ENCODE measurements at places on chromosomes 12 and 14.

GRCh38 chr14:81396113-81396512, 4.0 kb downstream of the STON2 start:
- DNase-seq = no peak

DNA sequence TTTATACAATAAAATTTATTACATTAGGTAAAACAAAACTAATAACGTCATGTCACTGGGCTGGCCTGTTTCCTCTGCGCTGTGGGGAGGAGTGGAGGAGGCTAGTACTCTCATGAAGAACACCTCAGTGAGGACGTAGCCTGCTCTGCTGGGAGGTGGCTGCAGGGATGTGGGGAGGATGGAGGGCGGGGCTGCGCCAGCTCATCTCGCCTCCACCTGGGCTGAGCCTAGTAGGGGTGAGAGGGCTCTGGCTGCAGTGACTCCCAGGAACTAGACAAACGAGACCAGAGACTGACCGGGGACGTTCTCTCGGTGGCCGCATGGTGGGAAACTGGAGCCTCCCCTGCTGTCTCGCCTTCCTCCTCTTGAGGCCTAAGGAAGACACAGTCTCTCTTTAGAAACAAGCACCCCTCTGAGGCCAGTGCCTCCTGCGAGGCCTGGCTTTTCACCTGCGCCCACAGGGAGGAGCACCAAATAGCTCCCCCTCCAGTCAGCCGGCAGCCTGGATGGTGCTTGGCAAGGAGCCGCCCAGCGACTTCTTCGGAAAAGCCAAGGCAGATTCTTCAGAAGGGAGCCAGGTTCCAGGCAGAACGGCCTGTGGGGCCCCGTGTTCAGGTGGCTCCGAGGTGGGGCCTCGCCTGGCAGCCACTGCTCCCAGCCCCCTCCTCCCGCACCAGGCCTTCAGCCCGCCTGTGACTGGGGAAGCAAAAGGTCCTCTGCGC, 62.4 kb downstream of the PLEKHG3 start:
- no peak for DNase-seq

DNA sequence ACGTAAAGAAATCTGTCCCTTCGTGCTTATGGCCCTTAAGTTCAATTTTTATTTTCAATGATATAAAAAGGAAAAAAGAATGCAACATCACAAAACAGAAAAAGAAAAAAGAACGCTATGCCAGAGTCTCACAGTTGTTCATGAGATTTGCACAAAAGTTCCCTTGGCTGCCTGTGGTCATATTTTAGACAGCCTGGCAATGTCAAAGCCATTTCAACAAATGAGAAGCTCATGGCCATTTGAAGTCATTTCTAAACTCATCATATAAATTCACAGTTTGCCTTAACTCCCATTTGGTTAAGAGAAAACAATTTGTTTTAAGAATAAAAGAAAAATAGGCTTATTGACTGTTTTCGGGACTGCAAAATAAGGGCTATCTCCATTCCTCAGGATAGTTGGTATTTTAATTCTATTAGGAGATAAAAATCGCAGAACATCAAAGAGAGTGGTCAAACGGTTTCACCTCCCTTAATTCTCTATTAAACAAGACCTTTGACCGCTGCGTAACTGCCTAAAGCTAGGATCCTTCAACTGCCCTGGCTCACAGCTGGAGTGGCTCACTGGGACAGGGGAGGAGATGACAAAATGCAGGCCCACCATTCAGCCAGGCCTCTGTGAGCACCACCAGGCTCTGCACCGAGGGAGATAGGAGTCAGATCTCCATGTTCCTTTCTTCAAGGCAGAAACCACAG, 119.2 kb upstream of the DAAM1 start:
- no peak for DNase-seq

DNA sequence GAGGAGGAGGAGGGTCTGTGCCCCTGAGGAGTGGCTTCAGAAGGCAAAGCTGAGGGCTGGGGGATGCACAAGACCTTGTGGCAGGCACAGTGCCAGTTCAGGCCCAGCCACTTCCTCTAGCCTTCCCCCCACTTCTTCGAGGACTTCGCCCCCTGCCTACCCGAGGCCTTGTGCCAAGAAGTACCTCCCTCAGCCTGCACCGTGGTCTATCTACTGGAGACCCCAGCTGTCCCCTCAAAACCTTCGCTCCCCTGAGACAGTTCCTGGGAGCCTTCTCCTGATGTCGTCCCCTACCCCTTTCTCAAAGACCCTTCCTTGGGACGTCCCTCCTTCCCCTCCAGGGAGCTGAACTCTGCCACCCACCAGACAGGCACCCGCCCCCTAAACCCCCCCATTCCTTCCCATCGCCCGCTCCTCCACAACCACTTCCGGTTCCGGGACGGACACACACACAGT, 604 bp downstream of the ZNF384 start:
- no peak for DNase-seq

- no peak for DNase-seq
These were observed 41.1 kb downstream of the YAF2 start for GRCh38 chr12:42196723-42197603.

DNA sequence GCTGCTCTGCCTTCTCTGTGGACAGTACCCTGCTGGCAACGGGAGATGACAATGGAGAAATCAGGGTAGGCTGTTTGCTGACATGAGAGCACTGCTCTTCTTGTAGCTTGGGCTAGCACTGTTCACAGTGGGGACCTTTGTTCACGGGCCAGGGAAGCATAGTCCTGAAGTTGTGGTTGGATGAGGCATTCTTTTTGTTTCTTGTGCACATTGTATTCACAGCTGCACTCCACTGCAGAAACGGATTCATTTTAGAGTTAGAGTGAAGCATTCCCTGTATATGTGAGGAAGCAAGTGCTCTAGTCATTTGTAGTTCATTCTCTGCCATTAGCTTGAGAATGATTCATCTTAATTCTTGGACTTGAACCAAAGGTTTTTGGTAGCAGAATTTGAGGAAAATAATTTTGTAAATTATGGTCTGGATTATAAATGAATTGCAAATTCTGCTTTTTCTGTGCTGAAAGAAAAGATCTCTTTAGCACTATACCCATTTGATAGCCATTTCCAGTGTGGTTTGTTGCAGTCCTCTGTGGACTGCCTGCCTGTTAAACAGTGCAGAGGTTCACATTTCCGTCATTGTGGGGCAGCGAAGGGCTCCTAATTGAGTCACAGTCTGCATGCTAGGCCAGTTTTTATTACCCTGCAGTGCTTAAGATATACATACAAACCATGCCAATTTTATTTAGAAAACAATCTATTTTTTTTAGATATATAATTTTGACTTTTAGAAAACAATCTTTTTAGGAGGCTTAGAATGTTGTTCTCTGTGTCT, 80.6 kb downstream of the APAF1 start:
- DNase-seq = peak; percentile 35

- no peak for DNase-seq
These were observed 43.5 kb upstream of the PTPRQ start for GRCh38 chr12:80400571-80400991.

DNA sequence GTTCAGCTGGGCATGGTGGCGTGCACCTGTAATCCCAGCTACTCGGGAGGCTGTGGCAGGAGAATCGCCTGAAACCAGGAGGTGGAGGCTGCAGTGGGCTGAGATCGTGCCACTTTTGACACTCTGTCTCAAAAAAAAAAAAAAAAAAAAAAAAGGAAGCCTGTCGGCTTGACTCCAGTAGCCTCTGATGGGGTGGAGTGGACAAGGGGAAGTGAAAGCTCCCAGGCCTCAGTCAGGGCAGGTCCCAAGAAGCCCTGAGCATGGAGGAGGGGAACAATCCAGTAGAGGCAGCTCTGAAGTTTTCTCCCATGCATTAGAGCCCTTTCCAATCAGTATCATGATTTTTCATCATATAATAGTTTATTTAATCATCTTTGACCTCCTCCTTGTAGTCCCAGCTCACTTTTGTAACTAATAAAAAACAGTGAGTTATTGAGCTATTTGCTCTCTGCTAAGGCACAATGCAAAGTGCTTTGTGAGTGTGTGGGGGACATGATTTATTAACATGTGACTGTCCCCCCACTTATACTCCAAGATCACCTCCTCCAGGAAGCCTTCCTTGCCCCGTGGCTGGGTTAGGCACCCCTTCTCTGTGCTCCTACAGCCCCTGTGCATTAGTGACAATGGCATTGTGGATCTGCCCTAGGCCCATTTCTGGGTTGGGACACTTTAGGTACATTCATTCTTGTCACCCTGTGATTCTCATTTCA, 4.7 kb upstream of the SSH1 start:
- DNase-seq = no peak

DNA sequence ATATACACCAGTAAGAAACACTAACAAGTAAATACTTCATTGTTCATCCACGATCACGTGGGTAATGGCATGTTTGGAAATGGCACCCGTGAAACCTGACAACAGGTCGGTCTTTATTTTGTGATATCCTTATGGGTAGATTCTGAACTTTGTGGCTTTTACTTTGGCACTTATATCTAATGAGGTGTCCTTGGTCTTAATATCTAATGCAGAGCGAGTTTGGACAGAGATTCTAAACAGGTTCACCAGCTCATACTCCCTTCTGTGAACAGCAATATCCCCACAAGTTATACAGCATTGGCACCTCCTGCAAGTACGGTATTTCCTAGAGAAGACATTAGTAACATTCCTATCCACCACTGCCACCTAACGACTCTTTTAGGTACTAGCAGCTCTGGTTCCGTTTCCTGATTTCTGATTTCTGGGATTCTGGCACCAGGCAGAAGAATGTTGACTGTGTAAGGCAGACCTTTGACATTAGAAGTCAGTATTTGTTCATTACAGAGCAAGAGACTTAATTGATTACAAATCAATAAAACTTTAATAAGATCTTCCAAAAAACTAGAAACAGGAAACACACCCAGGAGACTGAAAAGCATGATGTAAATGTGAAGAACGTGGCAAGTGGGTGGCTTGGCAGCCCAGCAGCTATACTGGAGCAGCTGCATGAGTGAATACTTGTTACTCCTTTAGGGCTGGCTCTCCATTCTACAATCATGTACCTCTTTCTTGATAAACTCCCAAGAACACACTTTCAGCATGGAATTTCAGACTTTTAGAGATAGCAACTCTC, 2.5 kb downstream of the ANG start:
- DNase-seq = peak; percentile 37

GRCh38 chr14:70148911-70149595, 39.7 kb downstream of the SLC8A3 start:
- DNase-seq = no peak

DNA sequence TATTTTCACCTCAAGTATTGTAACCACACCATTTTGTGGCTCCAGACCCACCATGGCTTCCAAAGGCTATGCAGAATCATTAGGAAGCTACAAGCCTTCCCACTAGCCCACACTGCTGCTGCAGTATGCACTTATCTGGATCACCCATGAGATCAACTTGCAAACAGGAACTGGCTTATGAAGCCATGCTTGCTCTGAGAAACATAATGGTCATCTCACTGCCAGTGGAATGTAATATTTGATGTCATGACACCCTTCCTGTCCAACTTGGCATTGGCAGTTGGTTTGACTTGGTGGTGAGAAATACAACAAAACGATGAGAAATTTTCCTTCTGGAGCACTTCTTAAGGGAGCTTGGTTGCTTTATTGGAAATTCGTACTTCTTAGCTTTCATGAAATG, 69.3 kb upstream of the FRMD6 start:
- DNase-seq = no peak

- DNase-seq = no peak
These were observed 190.7 kb downstream of the EXOC5 start for GRCh38 chr14:57078054-57078453.

DNA sequence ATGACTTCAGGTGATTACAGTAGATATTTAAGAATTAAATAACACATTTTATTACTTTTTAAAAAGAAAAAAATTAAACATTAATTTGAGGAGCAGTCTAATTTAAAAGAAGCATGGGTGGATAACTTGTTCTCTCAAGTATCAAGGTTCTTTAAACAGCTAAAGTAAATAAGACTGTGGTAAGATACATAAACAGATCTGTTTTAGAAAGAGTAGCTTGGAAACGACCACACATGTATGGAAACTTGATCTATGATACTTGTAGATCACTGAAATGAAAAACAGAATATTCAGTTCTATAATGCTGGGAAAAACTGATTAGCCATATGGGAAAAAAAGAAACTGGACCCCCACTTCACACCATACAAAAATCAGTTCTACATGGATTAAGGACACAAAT, 36.0 kb downstream of the TC2N start:
- no peak for DNase-seq

GRCh38 chr12:47383942-47384341, 304.2 kb upstream of the AMIGO2 start:
- no peak for DNase-seq

GRCh38 chr12:105741786-105742566, 396.8 kb downstream of the NUAK1 start:
- DNase-seq = no peak

Data from NCI-H1092 (cell line).